T-helper 1 cell treated with Interleukin-12 subunit alpha and Interleukin-12 subunit beta and Interleukin-4 antibody, amounts not matched to agents 30 ng/mL and 1 ng/mL, for 36 hours (primary cell): ENCODE measurements at places on chromosomes 5 and 9. TPM values are rescaled to one million over a fixed set of nuclear protein-coding genes. Genes with fewer than 3 reads are reported as not detected.

Gene LCN15
- total RNA-seq: not detected in 2 replicates

Gene MEGF10
- total RNA-seq: 0.02 TPM in 1 of 2 replicates, not detected in the other

Gene C9orf72
- 7.1 and 9.5 TPM in 2 replicates for total RNA-seq

Gene FOXD4L4
- total RNA-seq: 0.20 TPM in 1 of 2 replicates, not detected in the other

Gene BARHL1
- not detected in 2 replicates for total RNA-seq

Gene NMUR2
- not detected in 2 replicates for total RNA-seq

Gene TICAM2
- 3.3 and 3.5 TPM in 2 replicates for total RNA-seq

Gene IFNA2
- total RNA-seq: not detected in 2 replicates

Gene SOX30
- 0.10 and 0.12 TPM in 2 replicates for total RNA-seq

Gene SPATA31A3
- total RNA-seq: not detected in 2 replicates

Gene MZB1
- total RNA-seq: 83.6 and 83.7 TPM in 2 replicates
